ENCODE measurements at places on chromosomes 12 and 14.

DNA sequence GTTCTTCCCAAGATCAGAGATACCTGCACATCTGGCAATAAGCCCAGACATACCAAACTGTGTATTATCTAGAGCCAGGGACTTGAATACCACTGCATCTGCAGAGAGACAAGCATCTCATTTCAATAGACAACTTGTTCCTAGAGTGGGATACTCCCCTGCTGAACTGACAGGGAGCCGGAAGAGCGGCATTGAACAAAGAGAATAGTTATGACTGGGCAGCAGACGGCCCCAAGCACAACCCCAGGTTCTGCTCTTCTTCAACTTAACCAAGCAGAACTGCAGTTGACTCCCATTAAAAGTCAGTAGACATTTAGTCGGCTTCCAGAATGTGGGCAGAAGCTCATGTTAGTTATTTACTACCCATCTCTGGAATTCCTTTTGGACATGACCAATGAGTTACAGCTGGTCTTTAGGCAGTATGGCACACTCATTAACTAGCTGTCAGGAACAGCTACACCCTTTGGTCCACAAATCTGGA lies 112.9 kb downstream of the HMGA2 start:
- DNase-seq, result no peak

GRCh38 chr14:72539661-72540315 lies 354.1 kb downstream of the DPF3 start:
- DNase-seq, result no peak

- no peak for DNase-seq
These were observed 3.6 kb downstream of the ISCU start for GRCh38 chr12:108565976-108566375.

DNA sequence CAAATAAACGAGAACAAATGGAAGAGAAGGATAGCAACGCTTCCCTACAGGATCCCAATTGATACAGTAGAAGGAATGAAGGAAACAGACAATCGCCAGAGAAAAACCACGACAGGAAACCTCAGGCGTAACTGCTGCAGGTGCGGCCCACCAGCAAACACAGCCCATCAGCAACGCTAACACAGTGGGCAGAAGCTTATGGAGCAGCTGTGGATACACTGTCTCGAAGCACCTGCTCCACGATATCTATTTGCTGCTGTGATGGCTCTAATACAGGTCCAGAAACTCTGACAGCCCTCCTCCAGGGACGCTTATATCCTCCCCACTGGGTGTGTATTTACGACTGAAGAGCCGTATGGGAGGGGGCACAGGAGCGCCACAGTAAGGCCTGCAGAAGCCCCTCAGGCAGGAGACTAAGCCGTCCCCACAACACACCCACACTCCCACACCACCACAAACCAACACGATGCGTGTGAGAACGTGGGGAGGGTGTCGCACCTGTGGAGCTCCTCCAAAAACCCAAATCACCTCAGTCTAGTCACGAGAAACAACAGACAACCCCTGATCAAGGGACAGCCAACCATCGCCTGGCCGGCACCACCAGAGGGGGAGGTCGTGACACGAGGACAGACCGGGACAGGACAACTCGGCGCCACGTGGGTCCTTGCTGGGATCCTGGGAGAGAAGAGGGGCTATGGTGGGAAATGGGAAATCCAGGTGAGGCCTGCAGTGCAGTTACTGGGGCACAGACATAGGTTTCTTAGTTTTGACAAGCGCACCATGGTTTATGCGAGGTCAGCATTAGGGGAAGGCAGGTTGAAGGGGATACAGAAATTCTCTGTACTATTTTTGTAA lies 24.0 kb downstream of the POLE start:
- DNase-seq, result no peak

DNA sequence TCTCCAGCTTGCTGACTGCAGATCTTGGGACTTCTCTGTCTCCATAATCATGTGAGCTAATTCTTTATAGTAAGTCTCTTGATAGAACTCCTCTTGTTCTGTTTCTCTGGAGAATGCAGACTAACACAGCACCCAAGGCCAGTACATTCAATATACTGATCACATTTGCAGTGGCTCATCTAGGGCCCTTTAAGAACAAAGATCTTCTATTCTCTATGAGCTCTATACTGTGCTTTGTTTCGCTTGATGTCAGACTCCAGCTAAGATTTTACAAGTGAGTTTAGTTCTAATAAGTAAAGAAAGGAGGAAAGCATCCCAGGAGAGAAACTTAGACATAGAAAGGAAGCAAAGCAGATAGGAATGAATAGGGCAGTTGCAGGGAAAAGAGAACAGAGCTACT lies 69.3 kb upstream of the TMPO start:
- no peak for DNase-seq

- DNase-seq, result no peak
These were observed 216.7 kb downstream of the VRK1 start for GRCh38 chr14:97013878-97014277.

DNA sequence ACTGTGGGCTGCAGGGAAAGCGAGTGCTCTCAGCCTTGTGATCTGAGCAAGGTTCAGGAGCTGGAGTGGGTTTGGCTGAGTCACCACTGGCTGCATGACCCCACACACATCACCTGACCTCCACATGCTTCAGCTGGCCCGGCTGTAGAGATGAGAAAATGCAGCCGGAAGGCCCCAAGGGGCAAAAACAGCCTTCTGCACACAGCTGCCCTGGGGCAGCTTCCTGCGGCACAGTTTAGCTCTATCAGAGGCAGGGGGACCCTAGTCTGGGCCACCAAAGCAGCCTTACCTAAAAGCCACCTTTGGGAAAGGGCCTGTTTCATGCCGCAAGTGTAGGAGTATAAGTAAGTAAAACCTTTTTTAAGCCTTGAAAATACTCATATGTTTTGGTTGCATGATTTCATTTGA lies 123.3 kb downstream of the SSPN start:
- DNase-seq, result no peak

DNA sequence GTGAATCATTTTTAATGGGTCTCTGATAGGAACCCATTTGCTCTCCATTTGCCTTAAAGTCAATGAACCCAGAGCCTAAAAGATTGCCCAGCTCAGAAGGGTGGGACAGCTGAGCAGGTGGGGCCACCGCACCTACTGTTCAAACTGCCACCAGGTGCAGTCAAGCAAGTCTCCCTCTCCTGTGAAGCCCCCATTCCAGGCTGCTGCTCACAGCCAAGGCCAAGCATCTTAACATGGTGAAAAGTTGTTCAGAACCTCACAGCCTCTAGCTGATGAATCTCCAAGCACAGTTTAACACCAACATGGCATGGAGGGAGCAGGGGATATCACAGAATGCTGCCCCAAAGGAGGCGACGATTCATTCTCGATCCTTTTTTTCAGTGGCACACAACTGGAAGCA lies 29.5 kb downstream of the ANO2 start:
- no peak for DNase-seq

DNA sequence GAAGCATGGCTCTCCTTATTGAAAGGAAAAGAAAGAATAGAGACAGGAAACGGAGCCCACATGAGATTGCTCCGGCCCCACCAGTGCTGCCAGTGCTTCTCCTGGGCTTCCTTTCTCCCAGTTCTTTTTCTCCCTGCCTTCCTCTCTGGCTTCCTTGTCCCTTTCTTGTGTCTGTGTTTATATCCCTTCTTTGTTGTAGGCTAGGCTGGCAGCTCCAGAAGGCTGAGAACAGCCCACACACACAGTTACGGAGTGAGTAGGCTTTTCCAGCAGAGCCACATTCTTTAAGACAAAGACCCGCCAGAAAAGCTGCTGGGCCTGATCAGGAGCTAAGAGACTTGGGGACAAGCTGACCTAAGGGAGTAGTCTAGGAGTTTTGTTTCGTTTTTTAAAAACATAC lies 13.0 kb downstream of the CIPC start:
- DNase-seq, result no peak

DNA sequence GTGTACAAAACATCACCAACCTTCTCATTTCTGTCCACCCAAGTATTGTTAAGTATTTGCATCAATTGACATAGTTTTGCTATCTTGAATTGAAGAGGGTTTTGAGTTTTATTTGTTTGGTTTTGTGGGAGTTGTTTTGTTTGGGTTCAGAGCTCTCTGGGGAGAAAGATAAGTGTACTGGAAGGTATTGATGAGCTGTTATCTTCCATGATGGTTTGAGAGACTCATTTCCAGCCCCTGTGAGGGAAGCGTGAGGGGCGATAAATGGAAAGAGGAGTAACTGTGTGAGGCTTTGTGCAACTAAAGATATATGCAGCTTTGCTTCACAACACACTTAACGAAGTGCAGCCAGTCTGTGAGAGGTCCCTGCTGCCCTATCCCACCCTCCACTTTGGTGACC lies 15.7 kb upstream of the CIPC start:
- DNase-seq, result no peak

DNA sequence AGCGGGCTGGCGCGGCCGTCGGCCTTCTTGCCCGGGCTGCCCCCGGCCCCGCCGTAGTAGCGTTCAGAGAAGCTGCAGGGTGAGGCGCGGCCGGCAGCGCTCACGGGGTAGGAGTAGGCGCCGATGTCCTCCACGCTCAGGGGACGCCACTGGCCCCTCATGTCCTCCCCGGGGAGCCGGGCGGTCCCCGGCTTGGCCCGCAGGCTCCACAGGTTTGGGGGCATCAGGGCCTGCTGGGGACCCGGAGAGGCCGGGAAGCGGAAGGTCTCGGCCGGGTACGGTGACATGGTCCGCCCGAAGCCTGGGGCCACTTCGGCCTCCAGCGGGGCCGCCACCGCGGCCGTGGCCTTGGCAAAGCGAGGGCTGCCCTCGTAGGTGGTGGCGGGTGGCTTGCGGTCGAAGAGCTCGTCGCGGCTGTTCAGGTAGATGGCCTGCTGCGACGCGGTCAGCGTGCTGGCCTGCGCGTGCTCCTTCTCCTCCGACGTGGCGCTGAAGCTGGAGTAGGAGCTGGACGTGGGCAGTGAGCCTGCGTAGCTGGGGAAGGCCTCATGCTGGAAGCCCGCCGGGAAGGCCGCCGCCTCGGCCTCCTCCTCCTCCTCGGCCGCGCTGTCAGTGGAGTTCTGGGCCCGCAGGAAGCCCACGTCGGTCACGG lies 48.7 kb downstream of the BEGAIN start:
- DNase-seq, result no peak

GRCh38 chr12:29869946-29870345 lies 86.2 kb upstream of the TMTC1 start:
- no peak for DNase-seq

DNA sequence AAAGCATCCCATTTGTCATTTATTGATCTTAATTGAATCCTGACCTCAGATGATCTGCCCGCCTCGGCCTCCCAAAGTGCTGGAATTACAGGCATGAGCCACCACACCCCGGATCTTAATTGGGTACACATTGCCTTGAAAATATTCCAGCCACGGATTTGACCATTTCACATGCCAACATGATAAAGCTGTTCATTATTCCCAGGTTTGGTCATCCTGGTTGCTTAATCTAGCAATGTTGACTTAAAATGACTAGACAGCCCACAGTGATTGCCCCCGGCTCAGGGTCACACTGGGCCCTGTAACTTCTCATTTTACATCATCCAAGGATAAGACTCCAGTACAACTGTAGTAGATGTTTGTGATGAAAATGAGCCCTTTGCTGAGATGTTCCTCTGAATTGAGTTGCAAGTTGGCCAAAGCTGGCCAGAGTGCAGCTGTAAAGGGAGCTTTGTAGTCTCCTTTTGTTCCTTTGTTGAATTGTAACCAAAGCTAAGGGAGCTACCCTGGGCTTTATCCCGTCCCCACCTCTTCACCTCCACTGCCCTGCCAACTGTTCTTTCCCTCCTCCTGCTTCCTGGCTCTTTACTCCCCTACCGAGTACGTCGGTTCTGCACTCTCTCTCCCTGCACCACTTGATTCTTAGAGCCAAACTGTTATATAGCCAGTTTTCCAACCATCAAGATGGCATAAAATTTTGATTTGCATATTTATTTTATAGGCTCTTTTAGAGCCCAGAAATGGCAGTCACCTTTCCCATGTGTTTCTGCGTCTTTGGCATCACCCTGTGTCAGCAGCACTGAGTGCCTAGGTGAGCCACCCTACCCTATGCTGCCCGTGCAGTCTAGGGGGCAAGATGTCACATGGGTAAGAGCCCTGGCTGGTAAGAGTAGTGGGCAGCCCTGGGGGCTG lies 141.3 kb upstream of the HIF1A start:
- DNase-seq, result no peak

GRCh38 chr12:70154960-70155589 lies 88.2 kb upstream of the CNOT2 start:
- no peak for DNase-seq

DNA sequence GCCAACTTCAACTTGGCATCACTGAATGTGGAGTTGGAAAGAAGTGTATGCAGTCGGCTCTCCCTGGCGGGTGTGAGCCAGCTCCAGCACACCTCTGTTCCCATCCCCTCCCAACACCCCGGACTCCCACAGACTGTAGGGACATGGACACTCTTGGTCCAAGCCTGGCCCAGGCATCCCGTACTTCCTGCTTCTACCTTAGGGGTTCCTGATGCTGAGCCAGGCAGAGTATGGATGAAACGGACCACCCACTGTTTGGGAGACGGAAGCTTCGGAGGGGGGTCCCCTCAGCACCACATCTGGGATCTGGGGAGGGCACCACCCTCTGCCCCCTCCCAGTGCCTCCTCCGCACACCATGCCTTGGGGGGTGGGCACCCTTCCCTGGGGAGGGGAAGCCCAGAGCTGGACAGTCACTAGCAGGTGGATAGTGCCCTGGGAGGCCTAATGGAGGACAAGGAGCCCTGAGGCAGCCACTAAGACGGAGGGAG lies 62.0 kb downstream of the LGMN start:
- DNase-seq, result no peak

- DNase-seq, result no peak
These were observed 7.0 kb downstream of the CDK2AP1 start for GRCh38 chr12:123264642-123265041.

DNA sequence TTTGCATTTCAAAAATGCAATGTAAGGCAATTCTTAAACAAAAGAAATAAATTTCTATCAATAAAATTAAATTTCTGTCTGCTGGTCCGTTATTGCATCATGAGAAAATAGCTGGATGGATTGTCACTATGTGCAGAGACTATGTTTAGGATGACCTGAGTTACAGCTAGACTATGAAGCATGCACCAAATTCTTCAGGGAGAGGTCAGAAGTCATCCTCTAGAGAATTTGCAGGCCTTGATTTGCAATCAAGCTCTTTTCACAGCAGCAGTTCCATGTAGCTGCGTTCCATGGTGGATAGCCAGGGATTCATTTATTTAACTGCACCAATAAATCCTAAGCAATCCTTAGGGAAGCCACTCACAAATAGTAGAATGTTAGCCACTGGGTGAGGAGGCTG lies 253.7 kb downstream of the MSRB3 start:
- DNase-seq, result no peak

DNA sequence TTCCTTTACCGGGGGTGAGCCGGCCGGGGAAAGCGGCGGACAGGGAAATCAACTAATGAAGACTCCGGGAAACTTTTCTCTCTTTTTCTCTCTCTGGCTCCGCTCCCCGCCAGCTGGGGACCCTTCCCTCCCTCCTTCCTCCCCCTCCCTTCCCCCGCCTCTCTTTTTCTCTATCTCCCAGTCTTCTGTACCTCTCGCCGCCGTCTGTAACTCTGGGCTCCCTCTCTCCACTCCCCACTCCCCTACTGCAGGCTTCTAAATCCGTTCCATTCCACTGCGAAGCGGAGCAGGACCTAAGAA lies 6.9 kb upstream of the HOXC11 start:
- no peak for DNase-seq

- DNase-seq, result no peak
These were observed 24.0 kb upstream of the NUDT14 start for GRCh38 chr14:105204931-105205672.

GRCh38 chr12:95949477-95950206 lies 6.5 kb downstream of the AMDHD1 start:
- no peak for DNase-seq

Data from NCI-H1930 (cell line).